ENCODE measurements at places on chromosomes 6 and 20.

DNA sequence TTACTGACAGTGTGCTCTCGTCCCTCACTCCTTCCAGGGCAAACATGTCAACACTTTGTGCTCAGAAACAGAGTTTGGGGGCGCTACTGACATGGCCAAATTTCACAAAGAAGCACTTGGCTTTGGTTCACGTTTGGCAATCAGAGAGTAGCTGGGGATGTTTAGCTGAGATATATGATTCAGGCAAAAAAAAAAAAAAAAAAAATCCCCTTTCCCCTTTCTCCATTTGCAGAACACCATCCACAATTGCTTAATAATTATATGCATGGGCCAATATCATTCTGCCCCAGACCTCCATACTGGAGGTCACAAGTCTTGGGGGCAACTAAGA lies 128.4 kb upstream of the ADGRF1 start:
- DNase-seq, result no peak

GRCh38 chr6:39335780-39336545 lies 13.5 kb upstream of the KCNK16 start:
- DNase-seq, result no peak

DNA sequence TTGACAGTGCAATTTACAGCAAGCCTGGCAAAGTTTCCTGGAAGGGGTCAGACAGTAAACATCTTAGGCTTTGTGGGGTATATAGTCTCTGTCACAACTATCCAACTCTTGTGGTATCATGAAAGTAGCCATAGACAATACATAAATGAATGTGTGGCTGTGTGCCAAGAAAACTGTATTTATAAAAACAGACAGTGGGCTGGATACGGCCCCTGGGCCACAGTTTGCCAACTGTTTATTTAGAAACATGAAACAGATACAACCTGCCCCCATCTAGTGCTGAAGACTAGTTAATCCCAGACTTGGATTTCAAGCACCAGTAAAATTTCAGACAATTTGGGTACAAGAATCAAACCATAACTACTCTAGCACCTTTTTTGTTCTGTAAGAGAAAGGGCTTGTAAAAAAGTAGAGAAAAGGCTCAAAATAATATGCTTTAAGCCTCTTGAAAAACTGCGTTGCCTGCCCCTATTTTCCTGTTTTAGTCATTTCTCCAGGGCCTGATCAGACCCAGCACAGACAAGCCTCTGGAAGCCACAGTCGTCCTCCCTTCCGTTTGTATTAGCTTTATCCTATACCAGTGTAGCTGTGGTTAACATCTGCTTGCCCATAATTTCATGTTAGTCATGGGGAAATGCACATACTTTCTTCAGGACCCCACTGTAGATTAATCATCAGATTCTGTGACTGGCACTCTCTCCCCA lies 30.8 kb downstream of the JAG1 start:
- no peak for DNase-seq

- DNase-seq, result no peak
Measured at GRCh38 chr6:56005426-56005825, 130.0 kb upstream of the BMP5 start.

DNA sequence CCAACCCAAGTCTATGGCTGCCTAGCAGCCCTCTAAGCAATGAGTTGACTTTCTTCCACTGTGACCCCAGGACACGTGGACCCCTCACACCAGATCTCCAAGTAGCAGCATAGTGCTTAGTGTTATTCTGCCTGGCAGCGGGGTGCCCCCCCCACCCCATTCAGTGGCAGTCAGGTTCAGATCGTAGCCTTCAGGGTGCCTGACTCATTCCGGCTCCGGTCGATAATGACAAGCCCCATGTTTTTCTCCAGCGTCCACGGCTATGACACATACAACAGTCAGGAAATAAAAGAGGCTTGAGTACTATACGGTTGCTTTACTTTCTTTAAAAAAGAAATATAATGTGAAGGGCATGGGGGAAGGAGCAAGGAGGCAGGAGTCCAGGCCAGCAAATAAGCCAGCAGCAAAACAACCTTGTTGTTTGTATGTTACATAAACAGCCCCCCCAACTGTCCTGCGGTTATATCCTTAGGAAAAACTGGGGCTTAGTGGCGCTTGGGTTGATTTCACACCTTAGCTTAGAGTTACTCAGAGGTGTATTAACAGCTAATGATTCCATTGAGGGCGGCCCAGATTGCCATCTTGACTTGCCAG lies 23.1 kb downstream of the GNAS start:
- no peak for DNase-seq

DNA sequence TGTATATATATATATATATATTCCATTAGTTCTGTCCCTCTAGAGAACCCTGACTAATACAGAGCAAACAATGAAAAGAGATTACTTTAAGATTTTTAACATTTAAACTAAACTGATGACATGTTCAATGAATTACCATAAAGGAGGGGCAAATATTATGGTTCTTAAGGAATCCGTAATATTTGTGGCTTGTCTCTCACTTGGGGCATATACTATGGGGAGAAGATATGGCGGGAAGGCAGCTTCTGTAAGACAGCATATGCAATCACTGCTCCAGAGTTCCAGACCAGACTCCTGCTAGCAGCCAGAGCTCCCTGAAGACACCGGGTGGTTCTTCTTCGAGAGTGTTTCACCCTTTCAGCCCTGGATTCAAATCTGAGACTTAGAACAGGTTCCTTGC lies 321.1 kb upstream of the NT5E start:
- no peak for DNase-seq
